ENCODE measurements at places on chromosomes 1 and 21. TPM values are rescaled to one million over a fixed set of nuclear protein-coding genes. Genes with fewer than 3 reads are reported as not detected.

- DNase-seq, result no peak
These were observed 17.4 kb upstream of the PADI4 start for GRCh38 chr1:17290553-17290952.

DNA sequence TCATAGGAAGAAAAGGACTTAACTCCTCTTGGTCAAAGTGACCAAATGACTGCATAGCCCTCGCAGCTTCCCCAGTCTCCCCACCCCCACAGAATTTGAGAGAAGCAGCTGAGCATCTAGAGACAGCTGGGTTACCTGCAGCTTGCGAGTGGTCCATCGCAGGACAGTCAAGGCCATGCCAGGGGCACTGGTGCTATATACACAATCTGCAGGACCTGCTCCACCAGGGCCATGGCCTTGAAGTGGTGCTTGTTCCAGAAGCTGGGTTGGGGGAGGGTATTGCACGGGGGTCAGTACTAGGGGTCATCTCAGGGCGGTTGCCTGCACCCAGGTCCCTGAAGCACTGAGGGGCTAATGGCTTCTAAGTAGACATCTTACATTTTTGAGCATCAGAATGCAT, 10.4 kb downstream of the MRTO4 start:
- DNase-seq, result no peak

- DNase-seq, result no peak
These were observed 889.0 kb upstream of the ADGRL4 start for GRCh38 chr1:79895573-79895972.

DNA sequence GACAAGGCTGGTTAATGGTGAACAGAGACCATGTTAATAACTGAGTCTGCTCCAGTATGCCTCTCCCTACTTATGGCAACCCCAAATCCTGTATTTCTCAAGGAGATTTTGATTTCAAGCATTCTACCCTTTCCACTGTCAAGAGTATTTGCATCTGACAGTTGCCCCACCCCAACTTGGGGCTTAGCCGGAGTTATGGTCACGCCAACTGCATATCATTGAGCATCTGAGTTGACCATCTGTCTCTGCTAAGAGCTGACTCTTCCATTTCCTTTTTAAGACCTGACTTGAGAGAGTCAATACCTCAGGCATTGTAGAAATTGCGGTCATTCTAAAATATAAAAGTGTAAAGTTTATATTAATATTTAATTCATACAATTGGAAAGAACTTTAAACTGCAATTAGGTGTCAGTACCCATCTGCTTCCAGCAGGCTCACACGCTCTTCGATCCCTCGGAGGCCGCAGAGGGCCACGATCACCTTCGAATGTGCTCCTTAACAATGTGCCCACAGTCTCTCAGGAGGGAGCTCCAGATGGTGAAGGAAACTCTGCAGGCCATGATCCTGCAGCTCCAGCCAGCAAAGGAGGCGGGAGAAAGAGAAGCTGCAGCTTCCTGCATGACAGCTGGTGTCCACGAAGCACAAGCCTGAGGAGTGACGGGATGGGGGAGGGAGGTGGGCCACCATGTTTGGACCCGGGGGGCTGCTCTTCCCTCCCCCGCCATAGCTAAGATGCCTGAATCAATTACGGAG, 409.8 kb downstream of the DISC1 start:
- no peak for DNase-seq

The NPR1 gene
- not detected for total RNA-seq

The UBE4B gene
- total RNA-seq, result 26.1 TPM

The PDPN gene
- total RNA-seq, result not detected

The CHRM3 gene
- 2.6 TPM for total RNA-seq

The NLRP3 gene
- 0.32 TPM for total RNA-seq
